Stimulated activated naive CD4-positive, alpha-beta T cell treated with Interleukin-2 at 50 U/mL for 16 hours (primary cell): ENCODE measurements at places on chromosomes 2 and 18.

DNA sequence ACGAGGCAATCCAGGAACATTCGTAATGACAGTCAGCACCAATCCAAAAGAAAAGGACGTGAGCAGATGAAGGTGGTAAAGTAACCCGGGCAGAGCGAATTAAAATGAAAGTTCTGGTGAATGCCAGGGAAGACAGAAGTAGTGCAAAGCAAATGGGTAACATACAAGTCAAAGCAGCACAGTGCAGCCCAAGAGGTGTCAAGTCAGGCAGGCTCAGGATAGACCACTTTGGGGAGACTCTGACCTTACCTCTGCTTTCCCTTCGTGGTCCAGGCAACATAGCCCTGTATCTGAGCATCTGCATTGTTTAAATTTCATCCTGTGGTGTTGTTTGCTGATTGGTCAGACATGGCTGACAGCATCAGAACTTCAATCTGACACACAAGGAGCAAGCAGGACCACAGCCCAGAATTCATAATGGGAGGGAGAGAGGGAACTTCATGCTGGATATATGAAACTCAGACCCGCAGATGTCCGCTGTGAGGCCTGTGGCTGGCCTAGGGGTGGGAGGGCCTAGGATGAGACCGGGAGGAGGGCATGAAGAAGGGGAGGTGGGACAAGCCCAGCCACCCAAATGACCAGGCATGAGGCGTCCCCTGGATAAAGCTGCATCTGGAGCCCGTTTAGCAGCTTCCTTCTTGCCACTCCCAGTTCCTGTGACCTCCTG is 285.7 kb downstream of the TCF4 start:
- DNase-seq, result no peak

DNA sequence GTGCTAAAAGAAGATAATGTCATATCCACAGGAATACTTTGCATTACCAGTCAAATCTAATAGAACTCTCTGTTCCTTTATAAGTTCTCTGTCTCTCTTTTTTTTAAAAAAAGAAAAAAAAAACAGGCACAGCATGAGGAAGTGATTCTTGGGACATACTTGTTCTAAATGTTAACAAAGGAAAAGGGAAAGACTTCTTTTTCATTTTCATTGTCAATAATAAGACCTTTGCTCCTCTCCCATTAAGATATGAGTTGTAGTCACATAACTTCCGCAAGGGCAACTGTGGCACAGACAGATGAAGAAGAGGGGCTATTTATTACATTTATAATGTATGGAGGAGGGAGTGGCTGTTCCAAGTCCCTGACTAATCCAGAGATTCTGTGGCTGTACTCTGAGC is 4.7 kb downstream of the CD302 start:
- DNase-seq, result no peak

DNA sequence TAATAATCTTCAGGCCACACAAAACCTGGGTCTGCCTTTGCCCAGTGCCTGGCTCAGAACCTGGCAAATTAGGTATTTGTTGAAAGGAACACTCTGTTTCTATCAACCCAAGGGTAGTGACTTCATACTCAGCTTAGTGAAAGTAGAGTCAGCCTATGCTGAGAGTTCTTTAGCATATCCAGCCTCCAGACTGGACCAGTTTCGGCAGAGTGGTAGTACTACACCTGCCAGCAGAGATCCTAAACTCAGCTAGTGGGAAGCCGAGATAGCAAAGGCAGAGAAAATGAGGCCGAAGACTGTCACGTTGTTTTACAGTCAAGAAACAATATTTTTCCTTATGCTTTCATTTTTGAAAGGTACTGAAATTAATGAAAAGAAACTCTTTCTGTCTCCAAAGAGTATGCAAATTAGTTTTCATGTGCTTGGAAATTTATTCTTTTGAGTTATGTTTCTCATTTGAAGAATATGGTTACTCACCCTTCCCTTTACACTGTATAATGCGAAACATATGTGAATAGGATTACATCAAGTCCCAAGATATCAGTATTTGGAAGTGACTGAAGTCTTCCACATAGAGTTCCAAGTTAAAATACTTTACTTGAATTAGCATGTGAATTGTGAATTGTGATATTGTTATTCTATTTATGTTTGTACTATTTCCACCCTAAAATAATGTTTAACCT is 52.2 kb upstream of the UGP2 start:
- DNase-seq, result no peak

DNA sequence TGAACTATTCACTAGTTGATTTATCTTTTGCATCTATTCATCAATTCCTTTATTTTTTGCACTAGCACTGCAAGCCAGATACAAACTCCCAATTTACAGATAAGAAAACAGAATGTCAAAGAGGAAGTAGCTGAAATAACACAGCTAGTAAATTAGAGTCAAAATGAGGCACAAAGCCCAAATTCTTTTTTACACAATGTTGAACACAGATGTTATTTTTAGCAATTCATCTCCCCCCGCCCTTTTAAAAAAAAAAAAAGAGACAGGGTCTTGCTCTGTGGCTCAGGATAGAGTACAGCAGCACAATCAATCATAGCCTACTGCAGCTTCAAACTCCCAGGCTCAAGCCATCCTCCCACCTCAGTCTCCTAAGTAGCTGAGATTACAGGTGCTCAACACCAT is 127.8 kb downstream of the CCBE1 start:
- no peak for DNase-seq

- no peak for DNase-seq
These were observed 3.4 kb downstream of the TCF23 start for GRCh38 chr2:27152102-27152795.

GRCh38 chr2:29213888-29214291 is 98.7 kb downstream of the CLIP4 start:
- DNase-seq, result no peak

DNA sequence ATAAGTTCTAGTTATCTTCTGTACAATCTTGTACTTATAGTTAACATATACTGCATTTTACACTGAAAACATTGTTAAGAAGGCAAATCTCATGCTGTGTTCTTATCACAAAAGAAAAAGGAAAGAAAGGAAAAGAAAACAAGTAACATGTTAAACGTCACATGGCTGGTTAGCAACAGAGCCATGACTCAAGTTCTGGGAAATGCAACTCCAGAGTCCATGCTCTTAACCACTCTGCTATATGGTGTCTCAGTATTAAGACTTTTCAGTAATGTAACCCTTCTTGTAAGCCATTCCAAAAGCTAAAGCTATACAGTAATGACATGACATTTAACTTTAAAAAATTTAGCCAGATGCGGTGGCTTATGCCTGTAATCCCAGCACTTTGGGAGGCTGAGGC is 181.4 kb downstream of the BARD1 start:
- no peak for DNase-seq

- no peak for DNase-seq
These were observed 215.7 kb downstream of the MCFD2 start for GRCh38 chr2:46699934-46700256.

GRCh38 chr18:48948112-48949049 is 2.4 kb downstream of the SMAD7 start:
- peak; percentile 35 for DNase-seq
